ENCODE measurements at places on chromosomes 1 and 21. TPM values are rescaled to one million over a fixed set of nuclear protein-coding genes. Genes with fewer than 3 reads are reported as not detected.

Gene RHOU
- total RNA-seq: 9.3 TPM

DNA sequence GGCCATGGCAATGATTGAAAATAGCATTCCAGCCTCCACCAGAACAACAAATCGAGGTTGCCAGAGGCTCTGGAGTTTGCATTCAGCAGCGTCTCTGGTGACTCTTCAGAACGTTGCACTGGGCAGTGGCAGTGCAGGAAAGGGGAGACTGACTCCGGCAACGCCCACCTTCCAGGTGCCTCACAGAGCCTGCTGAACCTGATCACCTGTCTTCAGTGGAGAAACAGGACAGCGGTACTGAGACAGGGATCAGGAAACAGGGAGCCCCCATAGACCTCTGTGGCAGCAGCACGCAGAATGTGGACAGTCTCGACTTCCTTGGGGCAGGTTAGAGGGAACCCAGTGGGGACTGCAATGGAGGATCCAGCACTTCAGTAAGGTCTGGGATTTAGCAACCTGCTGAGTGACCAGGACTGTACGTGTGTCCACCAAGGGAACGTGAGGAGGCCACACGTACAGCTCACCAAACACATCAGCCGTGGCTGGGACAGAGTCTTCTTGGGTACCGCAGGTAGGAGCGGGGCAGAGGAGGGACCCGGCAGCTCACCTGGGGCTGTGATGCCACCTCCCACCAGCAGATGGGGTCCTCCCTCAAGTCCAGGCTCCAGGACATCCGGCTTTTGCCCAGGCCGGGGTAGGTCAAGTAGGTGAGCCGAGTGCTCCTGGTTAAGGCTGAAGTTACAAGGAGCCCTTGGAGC lies 128.6 kb downstream of the PRDM2 start:
- DNase-seq: peak; percentile 51

DNA sequence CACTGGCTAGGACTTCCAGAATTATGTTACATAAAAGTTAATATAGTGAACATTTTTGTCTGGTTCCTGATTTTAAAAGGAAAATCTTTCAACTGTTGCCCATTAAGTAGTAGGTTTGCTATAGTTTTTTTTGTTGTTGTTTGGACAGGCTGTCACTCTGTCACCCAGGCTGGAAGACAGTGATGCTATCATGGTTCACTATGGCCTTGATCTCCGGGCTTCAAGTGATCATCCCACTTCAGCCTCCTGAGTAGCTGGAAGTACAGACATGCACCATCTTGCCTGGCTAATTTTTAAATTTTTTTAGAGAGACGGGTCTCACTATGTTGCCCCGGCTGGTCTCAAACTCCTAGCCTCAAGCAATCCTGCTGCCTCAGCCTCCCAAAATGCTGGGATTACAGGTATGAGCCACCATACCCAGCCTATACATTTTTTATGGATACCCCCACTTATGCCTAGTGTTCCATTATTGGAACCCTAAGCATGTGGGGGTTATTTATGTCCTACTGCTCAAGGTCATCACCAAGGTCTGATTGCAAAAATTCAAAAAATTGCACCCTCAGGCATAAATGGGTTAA lies 6.5 kb downstream of the CTXND2 start:
- DNase-seq: no peak

Gene GPATCH3
- 4.9 TPM for total RNA-seq

Gene GNAI3
- total RNA-seq: 3.6 TPM

DNA sequence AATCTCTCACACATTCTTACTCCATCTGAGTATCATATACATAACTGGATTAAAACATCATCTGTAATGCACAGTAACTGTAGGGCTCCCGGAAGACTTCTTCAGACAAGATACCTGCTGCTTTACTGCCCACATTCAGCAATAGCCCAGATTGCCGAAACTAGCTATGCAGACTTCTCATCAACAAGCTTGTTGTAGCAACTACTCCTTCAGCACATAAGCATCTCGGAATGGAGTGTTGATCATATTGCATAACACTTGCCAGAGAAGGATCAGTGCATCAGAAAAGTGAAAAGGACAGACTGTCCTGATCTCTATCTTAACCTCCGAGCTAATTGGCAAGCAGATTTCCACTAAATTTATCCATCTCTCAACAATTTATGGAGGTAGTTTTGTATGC lies 354.6 kb upstream of the C1orf87 start:
- no peak for DNase-seq

GRCh38 chr1:2163205-2163604 lies 31.4 kb downstream of the FAAP20 start:
- DNase-seq: no peak

Gene CD84
- 3.0 TPM for total RNA-seq

Gene ATP8B2
- 16.3 TPM for total RNA-seq

Gene HSD11B1
- 3.6 TPM for total RNA-seq

Gene RNF11
- total RNA-seq: 34.9 TPM

Gene TNNT2
- total RNA-seq: not detected

Gene DUSP23
- total RNA-seq: 91.1 TPM

Gene C1orf226
- 1.3 TPM for total RNA-seq

Gene HCN3
- total RNA-seq: 1.3 TPM

- no peak for DNase-seq
Observed at GRCh38 chr1:198174297-198174696, 17.5 kb downstream of the NEK7 start.

DNA sequence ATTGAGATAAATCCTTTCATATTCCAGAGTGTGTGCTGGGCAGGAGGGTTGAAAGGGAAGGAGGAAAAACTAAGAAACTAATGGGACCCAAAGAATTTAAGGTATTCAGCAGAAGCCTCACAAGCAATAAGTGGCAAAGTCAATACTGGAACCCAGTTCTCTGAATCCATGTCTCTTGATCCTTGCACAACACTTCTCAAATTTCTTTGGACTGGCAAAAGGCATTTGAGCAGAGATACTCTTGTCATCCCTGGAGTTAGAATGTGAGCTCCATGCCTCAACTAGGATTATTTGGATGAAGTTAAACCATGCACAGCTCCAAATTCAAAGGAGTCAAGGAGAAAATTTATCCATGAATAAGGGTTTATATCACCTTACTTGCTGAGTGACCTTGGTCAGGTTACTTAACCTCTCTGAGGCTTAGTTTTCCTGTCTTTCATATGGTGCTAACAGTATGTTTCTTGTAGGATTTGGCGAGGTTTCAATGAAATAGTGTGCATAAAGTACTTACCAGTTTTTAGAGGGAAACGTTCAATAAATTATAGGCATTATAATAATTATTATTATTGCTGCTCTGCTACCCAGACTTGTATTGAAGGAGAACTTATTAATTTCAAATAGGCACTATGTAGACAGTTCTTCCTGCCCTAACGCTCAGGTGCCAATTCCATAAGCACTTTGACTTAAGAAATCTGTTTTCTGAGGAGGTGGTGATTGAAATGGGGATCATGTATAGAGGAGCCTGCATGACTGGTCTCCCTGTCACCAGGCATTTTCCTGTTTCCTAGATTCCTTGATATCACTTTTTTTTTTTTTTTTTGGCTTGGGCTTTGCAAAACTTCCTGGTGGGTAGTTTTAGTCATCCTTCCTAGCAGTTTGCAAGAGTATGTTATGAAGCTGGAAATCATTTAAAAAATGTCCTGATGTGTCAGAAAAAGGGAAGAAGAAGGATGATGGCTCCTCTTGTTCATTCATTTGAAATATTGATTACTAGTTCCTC lies 125.0 kb upstream of the JUN start:
- no peak for DNase-seq

Gene FAM131C
- 4.2 TPM for total RNA-seq

DNA sequence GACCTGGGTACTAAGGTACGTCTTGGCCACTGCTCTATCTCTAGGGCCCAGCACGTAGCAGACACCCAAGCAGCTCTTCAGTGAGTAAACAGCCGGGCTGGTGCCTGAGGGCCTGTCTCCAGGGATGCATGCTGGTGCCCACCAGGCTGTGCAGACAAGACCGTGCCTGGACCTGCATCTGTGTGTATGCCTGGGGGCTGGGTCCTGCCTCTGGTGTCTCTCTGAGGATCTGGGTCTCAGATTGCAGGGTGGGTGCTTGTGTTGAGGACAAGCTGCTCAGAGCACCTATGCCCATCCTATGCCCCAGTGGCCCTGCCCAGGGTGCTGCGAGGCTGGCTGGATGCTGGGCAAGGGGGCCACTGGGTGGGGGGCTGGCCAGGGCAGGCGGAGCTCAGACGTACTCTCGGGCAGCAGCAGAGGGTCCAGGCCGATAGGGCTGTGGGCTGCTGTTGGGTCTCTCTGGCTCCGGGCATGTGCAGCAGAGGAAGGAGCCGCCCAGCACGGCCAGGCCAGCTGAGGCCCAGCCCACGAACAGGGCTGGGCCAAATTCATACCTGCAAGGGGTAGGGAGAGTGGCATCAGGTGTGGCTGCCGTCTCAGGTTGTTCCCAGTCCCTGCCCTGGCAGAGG lies 4.4 kb downstream of the CLDN19 start:
- no peak for DNase-seq

GRCh38 chr1:65149351-65150107 lies 1.5 kb downstream of the AK4 start:
- DNase-seq: no peak

Gene KDM1A
- total RNA-seq: 63.6 TPM

- DNase-seq: no peak
Observed at GRCh38 chr1:20048563-20048962, 21.4 kb upstream of the PLA2G5 start.

Gene RGS13
- 4.9 TPM for total RNA-seq

DNA sequence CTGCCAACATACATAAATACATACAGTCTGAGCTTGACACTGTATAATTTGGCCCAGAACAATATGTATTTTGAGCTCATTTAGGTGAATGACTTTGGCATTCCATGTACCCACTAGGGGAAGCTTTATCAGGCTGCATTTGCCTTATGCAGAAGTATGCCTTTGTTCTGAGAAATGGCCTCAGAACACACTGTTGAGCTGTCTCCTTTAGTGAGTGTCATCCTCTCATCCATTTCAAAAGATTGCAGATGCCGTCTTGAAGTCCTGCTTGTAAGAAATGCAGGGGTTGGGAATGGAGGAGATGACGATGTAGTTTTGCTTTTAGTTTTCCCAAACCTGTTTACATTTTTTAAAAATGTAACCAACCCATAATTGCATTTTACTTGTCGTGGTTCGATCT lies 14.8 kb upstream of the NBL1 start:
- no peak for DNase-seq

Gene SLC2A5
- total RNA-seq: under 0.01 TPM

DNA sequence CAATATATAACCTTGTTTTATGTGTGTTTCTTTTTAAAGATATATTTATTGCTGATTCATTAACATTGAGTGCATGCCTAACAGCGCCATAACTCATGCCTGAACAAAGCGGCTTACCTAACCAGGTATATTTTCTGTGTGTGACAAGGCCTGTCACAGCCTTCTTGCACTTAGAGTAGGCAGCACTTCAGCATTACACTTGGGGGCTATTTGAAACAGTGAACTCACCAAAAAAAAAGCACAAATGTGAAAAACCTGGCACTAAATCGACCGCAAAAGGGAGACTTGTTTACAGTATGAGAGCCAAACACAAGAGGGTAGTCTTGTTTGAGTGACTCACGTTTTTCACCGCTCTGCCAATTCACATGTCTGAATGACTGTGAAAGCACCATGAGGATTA lies 111.7 kb downstream of the DISP1 start:
- DNase-seq: no peak

Gene LCE2B
- total RNA-seq: not detected

- DNase-seq: no peak
Observed at GRCh38 chr1:118958937-118959631, 29.1 kb downstream of the TBX15 start.

Gene TMOD4
- total RNA-seq: 3.0 TPM

GRCh38 chr1:109773900-109774485 lies 10.3 kb upstream of the EPS8L3 start:
- no peak for DNase-seq

DNA sequence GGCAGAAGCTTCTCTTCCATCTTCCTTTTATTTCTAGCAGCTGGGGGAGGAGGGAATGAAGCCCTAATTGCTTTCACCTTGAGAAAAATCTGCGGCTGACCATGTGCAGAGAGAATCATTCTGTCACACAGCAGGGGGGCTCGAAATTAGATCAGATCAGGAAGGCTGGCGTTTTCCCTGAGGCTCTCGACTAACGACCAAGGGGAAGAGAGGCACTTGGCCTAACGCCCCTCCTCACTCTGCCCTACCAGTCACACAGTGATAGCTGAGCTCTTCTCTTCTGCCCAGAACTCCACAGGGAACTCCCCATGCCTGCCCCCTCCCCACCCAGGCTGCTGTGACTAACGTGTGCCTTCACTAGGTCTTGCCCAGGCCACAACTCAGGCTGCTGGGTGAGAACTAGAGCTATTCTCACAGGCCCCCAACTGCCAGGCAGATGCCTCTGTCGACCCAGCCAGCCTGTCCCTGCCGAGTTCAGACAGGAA lies 26.5 kb upstream of the KHDRBS1 start:
- no peak for DNase-seq

Gene OVAAL
- not detected for total RNA-seq

DNA sequence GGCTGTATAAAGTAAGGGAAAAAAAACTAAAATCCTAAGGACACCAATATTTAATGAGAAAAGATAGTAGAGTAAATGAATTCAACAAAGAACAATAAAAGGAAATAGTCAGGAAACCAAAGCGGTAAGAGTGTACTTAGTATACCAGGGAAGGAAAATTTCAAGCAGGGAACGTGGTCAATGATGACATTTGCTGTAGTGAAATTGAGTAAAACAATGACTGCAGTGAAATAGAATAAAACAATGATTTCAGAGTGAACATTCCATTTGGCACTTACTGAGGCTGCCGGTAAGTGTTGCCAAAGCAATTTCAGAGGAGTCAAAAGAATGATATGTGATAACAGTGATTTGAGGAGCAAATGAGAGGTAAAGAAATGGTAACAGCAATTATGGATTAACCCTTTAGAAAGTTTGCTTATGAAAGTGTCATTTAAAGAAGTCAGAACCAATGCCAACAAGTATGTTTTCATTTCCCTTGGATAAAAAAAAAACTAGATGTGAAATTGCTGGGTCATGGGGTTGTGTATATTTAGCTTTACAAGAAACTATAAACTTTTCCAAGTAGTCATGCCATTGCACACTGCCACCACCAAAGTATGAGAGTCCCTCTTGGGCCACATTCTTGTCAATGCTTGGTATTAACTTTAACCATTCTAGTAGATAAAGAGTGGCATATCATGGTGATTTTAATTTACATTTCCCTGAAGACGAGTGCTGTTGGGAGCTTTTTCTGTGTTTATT lies 50.5 kb downstream of the VCAM1 start:
- DNase-seq: no peak

DNA sequence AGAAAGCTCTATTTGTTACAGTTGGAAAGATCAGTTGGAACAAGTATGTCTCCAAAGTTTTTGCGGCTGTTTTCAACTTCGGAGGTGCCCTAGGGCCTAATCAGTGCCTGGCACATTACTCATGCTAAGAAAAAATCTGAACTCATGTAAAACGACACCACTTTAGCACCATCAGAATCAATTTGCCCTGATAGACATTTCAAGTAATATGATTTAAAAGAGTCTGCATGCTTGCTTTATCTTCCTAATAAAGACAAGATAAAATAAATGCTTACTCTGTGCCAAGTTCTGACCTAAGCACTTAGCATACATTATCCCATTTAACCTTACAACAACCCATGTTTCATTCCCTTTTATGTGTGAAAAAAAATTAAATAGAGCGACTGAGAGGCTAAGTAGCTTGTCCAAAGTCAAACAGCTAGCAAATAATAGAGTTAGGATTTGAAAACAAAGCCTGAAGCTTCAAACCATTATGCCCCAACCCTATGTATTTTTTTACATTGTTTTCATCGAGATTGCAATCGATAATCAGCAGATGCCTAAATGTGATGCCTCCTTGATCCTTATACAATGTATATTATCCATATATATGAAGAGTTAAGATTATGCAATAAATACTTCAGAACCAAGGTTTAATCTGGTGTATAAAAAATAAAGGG lies 91.3 kb downstream of the DENND1B start:
- no peak for DNase-seq

Gene ADAMTS5
- total RNA-seq: 3.4 TPM

GRCh38 chr1:45337630-45338325 lies 2.2 kb upstream of the TOE1 start:
- no peak for DNase-seq
